H4 (cell line): ENCODE measurements at places on chromosomes 7 and 10. TPM values are rescaled to one million over a fixed set of nuclear protein-coding genes. Genes with fewer than 3 reads are reported as not detected.

The SLC25A13 gene
- total RNA-seq, result 56.2 and 61.1 TPM in 2 replicates

The PTER gene
- 0.14 TPM in 1 of 2 replicates, not detected in the other for total RNA-seq

The AASS gene
- total RNA-seq, result 18.4 and 18.7 TPM in 2 replicates

The NEBL gene
- 0.08 and 0.17 TPM in 2 replicates for total RNA-seq

The LRRC17 gene
- total RNA-seq, result 20.2 and 20.8 TPM in 2 replicates

DNA sequence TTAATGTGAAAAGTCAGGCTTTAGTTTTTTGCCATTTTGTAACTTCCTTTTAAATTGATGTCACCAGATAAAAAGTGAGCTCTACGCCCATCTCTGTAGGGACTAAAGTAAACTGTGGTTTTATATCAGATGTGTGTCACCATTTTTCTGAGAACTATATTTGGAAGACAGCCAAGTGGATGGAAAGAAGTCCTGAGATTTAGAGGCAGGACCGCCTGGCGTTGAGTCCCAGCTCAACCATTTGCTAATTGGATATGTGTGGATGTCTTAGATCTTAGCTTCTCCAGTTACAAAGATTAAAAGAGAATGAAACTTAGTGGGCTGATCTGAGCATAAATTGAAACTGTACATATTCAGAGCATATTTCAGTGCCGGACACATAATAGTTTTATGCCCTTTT, 691.6 kb upstream of the CELF2 start:
- peak; percentile 88 for DNase-seq

DNA sequence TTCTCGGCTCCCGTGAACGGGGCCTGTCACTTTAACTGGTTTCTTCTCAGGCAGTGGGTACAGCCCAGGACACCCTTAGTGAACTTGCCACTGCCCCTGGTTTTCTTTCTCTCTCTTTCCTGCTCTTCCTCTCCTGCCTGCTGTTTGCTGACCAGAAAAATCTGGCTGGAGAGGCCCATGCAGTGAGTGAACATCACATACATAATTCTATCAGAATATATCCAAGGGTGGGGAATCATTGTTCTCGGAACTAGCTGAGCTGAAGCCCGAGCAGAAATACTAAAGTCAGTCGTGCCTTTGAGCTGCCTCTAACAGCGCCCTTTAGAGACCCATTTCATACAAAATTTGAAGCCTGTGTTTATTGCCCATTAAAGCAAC, 501.5 kb upstream of the GALNT17 start:
- DNase-seq, result no peak

- peak; percentile 31 for DNase-seq
Observed at GRCh38 chr10:4807761-4808507, 18.1 kb upstream of the AKR1E2 start.

- DNase-seq, result no peak
Observed at GRCh38 chr7:70795948-70796347, 336.0 kb upstream of the GALNT17 start.

DNA sequence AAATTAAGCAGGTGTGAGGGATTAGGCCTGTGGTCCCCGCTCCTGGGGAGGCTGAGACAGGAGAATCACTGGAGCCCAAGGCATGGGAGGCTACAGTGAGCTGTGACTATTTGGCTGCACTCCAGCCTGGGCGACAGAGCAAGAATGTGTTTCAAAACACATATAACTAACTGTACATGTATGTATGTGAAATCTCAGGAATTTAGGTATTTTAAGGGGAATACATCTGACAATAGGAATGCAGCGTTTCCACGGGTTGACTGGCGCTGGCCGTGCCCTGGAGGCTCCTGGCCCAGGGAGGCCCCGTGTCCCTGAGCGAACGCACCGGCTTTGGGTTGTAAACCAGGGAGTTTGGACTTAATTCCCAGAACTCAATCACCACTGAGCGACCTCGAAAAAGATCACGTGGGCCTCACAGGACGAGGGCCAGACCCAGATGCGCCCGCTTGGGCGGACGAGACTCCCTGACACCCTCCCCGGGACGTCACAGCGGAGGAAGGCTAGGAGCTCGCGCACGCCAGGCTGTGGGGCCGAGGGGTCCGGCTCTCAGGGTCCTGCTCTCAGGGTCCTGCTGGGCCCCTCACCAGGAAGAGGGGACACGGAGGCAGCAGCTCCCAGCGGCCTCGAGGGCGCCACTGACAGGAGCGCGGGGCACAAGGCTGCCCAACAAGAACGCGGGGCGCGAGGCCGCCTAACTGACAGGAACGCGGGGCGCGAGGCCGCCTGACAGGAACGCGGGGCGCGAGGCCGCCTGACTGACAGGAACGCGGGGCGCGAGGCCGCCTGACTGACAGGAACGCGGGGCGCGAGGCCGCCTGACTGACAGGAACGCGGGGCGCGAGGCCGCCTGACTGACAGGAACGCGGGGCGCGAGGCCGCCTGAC, 18.4 kb downstream of the PTPRN2 start:
- no peak for DNase-seq

GRCh38 chr7:25663877-25664276, 435.6 kb upstream of the NPVF start:
- DNase-seq, result no peak

DNA sequence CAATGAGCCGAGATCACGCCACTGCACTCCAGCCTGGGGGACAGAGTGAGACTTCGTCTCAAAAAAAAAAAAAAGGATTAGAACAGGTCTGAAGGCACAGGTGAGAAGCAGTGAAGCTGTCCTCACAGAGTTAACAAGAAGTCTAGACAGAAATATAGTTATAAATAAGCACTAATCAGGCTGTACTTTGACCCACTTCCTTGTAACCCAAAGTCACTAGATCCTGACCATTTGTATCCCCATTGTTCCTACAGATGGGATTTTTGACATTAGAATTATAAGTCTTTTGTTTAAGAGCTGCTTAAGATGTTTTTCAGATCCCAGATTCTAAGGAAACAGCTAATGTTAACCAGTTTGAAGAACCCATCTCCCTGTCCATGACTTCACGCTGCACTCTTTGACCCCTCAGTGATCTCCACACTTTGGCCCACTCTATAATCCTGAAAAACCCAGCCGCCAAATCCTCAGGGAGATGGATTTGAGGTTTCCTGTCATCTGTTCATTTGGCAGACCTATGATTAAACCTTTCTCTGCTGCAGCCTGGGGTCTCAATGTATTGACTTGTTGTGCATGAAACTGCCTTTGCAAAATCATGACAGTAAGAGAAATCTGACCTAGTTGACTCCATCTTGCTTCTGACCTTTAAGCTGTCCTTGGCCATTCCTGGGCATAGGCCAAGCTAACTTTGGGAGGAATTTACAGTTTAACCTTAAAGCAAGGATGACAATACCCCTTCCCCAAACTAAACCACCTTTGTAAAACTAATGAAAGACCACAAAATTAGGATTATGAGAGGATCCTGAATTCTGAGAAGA, 11.4 kb downstream of the SSMEM1 start:
- no peak for DNase-seq
